Fibroblast of gingiva (primary cell): ENCODE measurements at places on chromosomes 13 and 19.

GRCh38 chr19:18045307-18046050, 37.5 kb downstream of the ARRDC2 start:
- no peak for DNase-seq

DNA sequence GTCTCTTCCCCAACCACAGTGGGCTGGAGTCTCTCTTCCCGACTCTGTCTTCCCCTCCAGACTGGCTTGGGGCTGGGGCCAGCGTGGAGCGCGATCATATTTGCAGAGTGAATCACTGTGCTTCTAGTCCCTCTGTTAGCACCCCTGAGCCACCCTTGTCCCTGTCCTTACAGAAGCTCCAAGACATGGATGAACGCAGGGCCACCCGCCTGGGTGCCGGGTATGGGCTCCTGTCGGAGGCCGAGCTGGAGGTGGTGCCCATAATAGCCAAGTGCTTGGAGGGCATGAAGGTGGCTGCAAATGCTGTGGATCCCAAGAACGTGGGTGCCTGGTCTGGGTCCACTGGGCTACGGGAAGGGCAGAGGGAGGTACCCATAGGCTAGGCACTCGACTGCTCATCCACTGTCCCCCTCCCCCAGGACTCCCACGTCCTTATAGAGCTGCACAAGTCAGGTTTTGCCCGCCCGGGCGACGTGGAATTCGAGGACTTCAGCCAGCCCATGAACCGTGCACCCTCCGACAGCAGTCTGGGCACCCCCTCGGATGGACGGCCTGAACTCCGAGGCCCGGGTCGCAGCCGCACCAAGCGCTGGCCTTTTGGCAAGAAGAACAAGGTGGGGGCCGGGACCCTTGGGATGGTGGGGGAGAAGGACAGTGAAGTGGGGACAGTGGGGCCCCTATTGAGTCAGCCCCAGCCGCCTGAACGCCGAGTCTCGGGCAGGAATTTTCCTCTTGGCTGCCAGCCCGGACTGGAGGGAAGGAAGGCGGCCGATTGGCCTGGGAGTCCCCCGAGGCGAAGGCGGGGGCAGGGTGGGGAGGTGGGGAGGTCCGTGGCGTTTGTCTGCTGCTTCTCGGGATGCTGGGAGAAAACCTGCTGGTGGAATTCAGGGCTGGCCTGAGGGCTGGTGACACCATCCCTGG, 5.2 kb downstream of the TRIP10 start:
- DNase-seq, result peak; percentile 76

DNA sequence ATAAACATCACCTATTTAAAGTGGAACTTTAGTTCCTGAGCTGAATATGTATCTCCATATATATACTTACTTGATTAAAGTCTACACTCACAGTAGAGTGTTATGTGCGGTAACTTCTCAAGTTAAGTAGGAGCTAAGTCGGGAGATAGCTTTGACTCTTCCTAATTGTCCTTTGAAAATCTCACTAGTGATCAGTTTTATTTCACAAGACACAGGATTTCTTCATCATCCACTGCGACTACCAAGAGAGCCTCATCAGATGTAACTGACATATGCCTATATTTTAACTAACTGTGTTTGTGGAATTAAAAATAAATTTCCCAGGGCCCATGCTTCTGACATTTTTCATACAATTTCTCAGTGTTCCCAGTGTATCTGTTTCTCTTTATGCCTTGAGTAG, 1664.0 kb downstream of the EFNB2 start:
- no peak for DNase-seq

DNA sequence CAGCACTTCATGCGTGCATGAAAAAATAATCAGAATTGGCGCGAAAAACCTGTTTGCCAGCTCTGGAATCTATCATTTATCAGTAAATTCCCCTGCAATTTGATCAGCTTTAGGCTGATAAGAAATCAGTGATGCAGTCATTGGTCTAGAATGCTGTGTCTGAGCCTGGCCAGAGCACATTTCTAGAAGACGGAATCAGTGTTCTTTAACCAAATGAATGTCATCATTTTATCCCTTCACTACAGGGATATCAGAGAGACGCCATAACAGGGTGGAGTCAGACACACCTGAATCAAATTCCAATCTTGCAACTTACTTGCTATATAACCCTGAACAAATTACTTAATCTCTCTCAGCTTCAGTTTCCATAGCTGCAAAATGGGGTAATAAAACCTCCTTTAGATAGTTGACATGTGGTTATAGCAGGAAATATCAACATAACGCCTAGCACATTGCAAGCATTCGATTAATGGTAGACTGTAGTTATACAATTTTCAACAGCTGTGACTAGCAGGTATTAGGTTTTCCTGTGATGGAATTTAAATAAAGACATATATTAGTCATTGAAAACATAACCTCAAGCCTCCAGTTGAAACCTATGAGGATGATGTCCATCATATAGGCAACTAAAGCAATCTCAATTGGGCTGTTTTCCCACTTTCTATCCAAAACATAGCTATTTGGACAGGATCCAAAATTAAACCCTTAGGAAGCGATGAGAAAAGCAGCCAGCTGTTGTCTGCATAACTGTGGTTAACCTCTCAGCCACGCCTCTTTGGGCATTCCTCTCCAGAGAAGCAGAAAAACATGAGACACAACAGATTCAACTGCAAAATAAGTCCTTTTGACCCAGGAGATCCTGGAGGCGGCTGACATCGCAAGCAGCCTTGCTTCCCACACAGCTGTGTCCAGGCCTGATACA, 51.6 kb upstream of the UBL3 start:
- DNase-seq, result peak; percentile 74

GRCh38 chr13:51638216-51638871, 54.1 kb downstream of the WDFY2 start:
- DNase-seq, result no peak

GRCh38 chr19:4342314-4342614, 1.1 kb upstream of the MPND start:
- peak; percentile 30 for DNase-seq

- DNase-seq, result peak; percentile 23
These were observed 475.7 kb downstream of the UQCRFS1 start for GRCh38 chr19:28737021-28737895.

GRCh38 chr19:4390567-4391305, 9.6 kb downstream of the SH3GL1 start:
- peak; percentile 43 for DNase-seq

- DNase-seq, result peak; percentile 29
These were observed 3.3 kb upstream of the UQCR11 start for GRCh38 chr19:1608359-1609102.

DNA sequence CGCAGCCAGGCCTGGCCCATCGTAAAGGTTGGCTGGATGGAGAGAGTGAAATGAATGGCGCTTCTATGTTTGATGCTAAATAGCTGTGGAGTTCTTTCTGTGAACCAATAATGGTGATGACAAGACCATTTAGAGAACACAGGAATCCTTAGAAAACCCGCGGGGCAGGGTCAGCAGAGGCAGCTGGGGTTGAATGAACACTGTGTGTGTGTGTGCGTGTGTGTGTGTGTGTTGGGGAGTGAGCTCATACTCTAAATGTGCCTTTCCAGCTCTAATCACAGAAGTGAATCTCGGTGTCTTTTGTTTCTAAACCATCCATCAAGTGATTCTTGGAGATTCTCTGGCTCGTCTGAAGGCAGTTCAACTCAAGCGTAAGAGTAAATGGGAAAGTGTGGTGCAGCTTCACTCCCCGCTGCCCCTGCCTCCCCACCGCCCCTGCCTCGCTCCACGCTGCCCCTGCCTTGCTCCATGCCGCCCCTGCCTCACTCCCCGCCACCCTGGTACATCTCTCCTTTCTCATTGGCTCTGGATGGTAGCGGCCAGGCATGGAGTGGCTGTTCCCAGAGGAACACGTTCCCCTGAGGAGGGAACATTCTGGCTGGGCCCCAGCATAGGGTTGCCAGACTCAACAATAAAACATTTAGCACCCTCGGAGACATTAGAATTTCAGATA, 21.2 kb downstream of the TMPRSS9 start:
- no peak for DNase-seq

- DNase-seq, result no peak
These were observed 21.7 kb downstream of the ZNF274 start for GRCh38 chr19:58204566-58204965.

- DNase-seq, result peak; percentile 92
These were observed 12.9 kb downstream of the SPC24 start for GRCh38 chr19:11142528-11143171.

DNA sequence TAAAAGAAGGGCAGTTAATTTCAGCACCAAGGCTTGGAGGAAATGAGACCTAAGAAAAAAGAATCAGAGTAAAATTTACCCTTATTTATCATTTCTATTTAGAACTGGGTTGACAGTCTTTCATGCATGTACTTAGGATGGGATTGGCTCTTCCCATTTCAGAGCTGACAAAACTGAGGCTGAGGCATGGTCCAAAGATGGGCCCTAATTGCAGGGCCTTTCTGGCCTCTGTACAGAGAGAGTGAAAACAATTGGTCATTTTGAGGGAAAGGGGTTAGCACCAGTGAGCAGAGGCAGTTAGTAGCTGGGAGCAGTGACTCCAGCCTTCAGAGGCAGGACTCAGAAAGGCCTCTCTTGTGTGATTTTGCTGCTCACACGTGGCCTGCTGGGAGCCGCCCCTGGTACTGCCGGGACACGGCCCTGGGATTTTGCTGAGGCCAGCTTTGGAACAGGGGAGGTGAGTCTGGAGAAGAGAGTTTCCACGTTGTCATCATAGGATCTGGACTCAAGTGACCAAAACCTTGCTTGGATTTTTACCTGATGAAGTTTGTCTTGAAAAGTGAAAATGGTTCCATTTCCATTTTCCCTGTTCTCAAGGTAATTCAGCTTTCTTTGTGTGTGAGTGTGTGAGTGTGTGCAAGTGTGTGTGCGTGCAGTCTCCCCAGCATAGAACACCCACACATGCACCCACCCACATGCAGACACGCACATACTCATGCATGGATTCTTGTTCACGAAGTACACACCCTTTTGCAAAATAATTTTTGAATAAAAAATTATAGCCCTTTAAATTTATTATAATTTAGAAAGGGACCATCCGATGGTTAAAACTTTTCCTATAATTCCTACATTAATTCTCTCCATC, at the start of gene ZNF536:
TSS of gene ZNF536 (plus strand) at position 425 of the 865 bp plus-strand sequence. CDS start 71,179 bp downstream, outside the sequence.
- no peak for DNase-seq

GRCh38 chr13:80436571-80437169, 95.7 kb upstream of the SPRY2 start:
- peak; percentile 94 for DNase-seq

GRCh38 chr13:107712145-107712860, 503.0 kb downstream of the LIG4 start:
- DNase-seq, result no peak

- no peak for DNase-seq
These were observed 12.6 kb downstream of the ZNF888 start for GRCh38 chr19:52910648-52911047.

DNA sequence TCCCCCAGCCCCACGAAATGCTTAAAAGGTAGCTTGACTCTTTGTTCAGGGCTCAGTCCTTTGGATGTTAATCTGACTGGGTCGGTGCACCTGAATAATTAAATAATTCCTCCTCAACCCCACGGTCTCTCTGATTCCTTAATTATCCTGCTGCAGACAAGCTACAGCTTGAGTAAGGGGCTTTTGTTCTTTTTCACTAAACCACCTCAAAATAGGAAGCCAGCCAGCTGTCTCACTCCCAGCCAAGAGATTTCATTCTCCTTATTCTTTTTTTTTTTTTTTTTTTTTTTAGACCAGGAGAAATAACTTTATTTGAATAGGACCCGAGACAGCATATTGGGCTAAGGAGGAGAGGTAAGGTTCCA, 7.9 kb upstream of the FCGBP start:
- no peak for DNase-seq

GRCh38 chr19:55242517-55242916, 14.0 kb upstream of the TMEM86B start:
- no peak for DNase-seq
